ENCODE measurements at places on chromosomes 4 and X.

DNA sequence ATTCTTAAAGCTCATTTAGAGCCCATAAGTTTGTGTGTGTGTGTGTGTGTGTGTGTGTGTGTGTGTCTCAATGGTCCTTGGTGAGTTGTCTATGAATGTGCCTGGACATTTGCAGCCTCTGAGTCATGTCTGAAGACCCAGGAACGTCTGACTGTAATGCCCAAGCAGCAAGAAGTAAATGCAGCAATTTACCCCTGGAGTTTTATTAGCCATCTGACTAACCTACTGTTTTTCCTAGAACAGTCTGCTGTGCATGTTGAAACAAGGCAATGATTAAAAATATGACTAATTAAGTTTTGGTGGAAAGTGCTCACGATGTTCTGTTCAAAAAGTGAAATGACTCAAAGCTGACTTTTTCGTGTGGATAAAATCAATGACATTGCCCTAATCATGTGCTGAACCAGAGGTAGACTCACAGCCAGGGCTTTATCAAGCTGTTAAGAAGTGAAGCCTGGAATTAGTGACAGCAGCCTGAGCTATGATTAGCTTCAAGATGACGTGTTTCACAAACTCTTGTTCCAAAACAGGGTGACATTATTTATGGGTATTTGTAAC lies 201.6 kb downstream of the CPE start:
- DNase-seq: peak; percentile 23

DNA sequence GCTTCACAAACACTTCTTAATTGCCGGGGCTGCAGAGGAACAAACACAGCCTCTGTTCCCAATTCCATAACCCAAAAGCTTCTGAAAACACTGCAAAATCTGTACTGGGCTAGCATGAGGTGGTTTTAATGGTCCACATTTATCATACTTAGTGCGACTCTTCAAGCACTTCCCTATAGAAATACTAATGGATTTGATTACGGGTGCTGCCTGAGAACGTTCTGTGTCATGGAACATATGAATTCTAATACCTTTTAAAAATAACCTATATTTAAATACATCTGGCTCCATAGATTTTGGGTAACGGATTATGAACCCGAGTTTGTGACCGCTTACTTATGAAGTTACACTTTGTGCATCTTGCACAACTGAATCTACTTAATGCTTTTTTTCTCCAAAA lies 35.4 kb upstream of the STS start:
- DNase-seq: no peak

GRCh38 chrX:15441464-15441863 lies 51.7 kb downstream of the PIR start:
- DNase-seq: peak; percentile 25

GRCh38 chr4:89293299-89293698 lies 14.3 kb downstream of the GPRIN3 start:
- DNase-seq: no peak

GRCh38 chr4:179372746-179373145 lies 1930.5 kb upstream of the AGA start:
- DNase-seq: no peak

GRCh38 chr4:140240237-140240636 lies 86.3 kb upstream of the MAML3 start:
- DNase-seq: no peak

DNA sequence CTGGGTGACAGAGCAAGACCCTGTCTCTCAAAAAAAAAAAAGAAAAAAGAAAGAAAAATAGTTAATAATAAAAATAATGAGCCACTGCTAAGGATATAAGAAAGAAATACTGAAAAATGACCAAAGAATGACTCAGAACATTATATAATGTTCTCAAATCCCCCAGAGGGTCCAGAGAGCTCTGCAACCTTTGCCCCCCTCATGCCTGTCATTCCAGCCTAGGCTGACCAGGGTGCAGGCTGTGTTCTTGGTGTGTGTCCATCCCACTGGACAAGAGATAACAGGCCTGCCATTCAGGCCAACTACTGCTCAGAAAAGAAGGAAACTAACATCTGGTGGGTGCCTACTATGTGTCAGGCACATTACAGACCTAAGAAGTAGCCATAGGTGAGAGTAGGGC lies 72.7 kb upstream of the EDNRA start:
- DNase-seq: no peak

DNA sequence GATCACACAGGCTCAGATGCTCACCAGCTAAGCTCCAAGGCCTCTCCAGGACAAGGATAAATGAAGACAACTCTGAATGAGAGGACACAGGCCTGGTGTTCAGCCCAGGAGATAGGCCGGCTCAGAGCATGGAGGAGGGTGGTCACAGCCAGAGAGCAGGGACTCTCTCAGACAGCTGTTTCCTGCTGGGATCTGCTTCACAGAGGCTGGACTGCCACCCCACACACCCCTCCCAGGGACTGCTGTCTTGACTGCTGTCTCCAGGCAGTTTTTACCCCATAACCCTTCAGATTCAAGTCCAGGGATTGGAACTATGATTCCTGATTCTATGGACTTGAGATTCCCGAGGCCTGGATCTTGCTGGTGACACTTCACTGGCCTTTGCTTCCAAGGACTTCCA lies 89.0 kb downstream of the SMIM20 start:
- DNase-seq: no peak

DNA sequence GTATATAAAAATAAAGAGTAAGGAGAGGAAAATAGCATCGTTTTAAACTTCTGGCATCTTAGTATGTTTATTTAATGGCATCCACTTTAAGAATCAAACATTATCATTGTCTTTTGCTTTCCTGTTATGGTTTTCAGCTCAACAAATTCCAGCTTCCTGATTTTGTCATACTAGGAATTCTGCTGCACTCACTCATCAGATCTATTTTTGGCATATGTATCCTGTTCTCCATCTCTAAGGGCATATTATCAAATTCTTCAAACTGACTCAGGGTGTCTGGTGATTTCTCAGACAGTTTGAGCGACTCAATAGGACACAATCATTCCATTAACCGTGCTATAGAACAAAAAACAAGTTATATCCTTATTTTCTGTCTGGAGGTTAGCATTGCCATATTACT lies 248.5 kb upstream of the DIAPH2 start:
- DNase-seq: no peak

- DNase-seq: no peak
Measured at GRCh38 chr4:136709897-136710296, 822.4 kb downstream of the PCDH18 start.

- no peak for DNase-seq
Measured at GRCh38 chr4:56118845-56119244, 170.1 kb downstream of the CEP135 start.

GRCh38 chrX:24760363-24761000 lies 66.8 kb downstream of the POLA1 start:
- DNase-seq: no peak

GRCh38 chrX:132442691-132443090 lies 46.1 kb downstream of the MBNL3 start:
- no peak for DNase-seq

DNA sequence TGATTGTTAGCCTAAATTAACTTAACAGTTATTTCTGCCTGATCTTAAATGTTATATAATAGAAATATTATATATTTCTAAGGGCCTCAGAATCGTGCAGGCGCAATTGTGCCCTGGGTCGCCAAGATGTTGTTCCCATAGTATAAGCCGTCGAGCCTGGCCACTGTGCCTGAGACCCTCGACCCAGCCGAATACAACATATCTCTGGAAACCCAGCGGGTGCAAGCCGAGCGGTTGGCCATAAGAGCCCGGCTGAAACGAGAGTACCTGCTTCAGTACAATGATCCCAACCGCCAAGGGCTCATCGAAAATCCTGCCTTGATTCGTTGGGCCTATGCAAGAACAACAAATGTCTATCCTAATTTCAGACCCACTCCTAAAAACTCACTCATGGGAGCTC lies 549.8 kb downstream of the KCTD8 start:
- no peak for DNase-seq

DNA sequence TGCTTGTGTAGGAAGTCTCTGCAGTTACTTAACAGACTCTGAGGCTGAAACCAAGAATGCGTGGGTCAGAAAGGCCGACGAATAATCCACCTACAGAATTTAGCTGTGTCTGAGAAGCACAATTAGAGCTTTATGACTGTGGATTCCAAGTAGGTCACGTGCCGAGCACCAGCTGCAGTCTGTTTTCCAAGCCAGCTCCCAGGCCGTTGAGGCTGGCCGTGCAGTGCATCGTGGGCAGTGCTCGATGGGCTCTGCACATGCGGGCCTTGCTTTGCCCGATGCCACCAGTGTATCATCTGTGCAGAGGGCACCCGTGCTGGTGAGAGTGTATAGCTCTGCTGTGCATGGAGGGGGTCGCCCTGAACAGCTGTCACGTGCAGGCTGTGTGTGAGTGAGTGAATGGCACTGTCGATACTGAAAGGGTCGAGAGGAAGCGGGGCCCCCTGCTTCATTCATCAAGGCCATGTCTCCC lies 67.5 kb upstream of the CLDN34 start:
- peak; percentile 74 for DNase-seq

DNA sequence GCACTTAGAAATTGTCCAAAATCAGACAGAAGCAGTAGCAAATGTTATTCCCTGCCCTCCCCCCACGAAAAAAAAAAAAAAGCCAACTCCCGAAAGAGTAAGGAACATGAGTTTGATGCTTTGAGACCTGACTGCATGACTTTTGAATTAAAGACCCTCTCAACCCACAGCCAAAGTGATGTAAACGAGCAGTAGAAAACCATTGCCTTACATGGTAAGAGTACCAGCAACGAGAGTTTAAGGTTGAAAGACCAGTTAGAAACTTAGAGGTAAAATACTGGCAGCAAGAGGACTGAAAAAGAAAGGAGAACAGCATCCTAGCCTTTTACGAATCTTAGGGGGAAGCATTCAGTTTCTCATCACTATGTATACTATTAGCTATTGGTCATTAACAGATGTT lies 10.0 kb upstream of the ANXA10 start:
- no peak for DNase-seq

GRCh38 chr4:15694431-15694830 lies 8.4 kb upstream of the BST1 start:
- DNase-seq: no peak

DNA sequence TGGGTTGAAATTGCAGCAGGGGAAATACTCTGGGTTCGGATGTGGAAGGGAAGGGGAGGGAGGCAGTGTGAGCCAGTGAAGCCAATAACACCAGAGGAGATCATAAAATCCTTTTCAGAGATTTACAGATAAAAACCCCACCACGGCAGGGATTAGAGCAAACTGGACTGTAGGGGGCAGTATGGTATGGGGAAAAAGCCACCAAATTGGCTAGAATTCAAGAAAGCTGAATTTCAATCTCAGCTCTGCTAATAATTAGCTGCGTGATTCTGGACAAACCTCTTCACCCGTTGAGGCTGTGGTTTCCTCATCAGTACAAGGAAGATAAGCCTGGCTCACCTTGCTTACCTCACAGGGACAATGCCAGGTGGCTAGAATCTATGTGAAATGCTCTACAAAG lies 108.1 kb downstream of the ATG4A start:
- DNase-seq: peak; percentile 3

DNA sequence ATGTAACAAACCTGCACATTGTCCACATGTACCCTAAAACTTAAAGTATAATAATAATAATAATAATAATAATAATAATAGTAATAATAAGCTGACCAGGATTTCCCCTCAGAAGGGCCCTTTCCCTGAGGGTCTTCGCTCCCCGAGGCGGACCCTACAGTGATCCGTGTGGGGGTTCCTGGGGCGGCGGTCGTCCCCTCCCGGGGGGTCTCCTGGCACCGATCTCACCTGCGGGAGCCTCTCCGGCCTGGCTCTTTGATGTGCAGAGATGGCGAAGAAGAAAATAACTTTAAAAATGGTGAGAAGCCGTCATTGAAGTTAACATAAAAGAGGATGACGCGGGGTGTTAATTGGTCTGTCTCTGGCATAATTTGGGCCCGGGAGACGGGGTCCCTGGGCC lies 48.2 kb upstream of the PPP2R3B start:
- DNase-seq: no peak

- DNase-seq: peak; percentile 46
Measured at GRCh38 chrX:71859637-71860036, 51.0 kb upstream of the NHSL2 start.

GRCh38 chr4:71559957-71560571 lies 221.2 kb downstream of the SLC4A4 start:
- no peak for DNase-seq

All from retina (tissue), 1 donor.